ENCODE measurements at places on chromosomes 5 and 9.

DNA sequence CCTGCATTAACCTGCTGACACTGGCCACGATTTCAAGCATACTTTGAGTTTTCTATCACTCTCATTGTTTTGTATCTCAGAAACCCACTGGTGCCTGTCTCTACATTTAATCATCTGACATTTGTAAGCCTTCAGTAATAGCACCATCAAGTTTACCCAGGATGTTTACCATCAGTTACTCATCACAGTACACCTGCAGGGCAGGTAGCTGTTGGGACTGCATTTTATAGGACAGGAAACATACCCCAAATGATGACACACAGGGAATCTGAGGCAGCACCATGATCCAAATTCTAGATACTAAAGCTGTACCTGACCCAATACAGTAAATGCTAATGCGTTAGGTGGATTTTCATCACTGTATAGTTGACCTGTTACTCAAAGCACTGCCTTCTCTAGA is 114.2 kb downstream of the FEM1C start:
- no peak for DNase-seq

DNA sequence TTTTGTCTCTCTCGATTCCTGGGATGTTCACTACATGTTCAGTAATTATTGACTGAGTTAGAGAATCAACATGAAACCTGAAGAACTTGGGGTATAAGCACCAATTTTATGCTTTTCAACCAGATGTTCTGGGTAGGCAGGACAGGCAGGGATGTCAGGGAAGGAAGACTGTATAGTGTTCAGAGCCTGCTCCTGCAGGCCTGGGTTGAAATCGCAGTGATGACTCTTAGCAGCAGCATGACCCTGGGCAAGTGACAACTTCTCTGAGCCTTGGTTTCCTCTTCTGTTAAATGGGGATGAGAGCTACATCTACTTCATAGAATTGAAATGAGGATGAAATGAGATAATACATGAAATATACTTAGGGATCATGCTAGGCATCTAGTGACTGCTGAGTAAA is 29.7 kb upstream of the PANK3 start:
- no peak for DNase-seq

- no peak for DNase-seq
Observed at GRCh38 chr9:99185934-99186333, 35.8 kb downstream of the ALG2 start.

DNA sequence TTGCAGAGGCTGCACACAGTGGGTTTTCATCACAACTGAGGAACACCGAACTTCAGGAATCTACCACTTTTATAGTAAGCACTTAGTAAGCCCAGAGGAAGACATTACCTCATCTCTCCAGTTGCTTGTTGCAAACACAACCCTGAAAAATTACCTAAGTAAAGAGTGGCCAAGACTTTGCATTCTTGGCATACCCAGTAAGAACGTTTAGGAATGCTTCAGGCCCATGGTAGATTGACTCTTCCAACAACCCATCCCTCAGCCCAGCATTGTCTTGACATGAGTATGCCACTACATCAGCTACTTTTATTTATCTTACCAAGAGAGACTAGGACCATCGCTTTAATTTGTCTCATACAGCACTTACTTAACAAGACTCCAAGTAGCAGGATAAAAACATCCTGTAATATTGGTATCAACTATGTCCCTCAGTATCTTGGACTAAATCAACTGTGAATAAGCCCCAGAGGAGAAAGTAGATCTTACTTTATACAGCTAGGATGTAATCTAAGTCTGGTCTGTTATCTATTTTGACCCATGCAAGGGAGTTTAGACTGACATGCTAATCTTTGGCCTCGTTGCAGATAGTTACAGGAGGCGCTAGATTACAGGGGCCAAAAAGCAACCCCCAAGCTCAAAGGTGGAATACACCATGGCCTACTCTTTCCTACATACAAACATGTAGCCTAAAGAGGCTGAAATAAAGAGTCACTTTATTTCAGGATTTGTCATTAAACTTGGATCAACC is 114.9 kb downstream of the INVS start:
- no peak for DNase-seq

DNA sequence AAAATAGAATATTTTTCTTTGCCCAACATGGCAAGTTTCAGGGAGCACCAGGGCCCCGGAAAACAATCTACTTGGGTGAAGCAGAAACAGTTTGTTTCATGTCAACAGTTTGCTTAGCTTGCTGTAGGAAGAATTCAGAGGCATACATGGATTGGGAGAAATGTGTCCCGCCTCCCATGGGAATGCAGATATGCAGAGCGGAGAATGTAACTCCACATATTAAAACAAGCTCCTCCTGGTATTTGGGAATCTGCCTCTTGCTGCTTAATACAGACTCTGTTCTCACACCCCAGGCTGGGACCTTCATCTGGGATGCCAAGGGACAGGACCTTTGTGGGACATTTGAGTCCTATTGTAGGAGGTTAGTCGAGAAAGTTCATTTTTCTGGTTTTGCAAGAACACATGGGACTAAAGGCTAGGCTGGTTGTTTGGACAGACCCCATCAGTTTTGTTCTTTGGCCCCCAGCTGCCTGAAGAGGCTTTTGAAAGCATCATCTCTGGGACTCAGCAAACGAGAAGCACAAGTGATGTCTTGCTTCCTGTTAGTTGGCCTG is 220.5 kb upstream of the ADRA1B start:
- no peak for DNase-seq

GRCh38 chr9:86838519-86839497 is 108.5 kb downstream of the GAS1 start:
- DNase-seq = no peak

Data from activated CD8-positive, alpha-beta memory T cell treated with anti-CD3 and anti-CD28 coated beads for 48 hours (primary cell).